ENCODE measurements at places on chromosomes 3 and 15. TPM values are rescaled to one million over a fixed set of nuclear protein-coding genes. Genes with fewer than 3 reads are reported as not detected.

GRCh38 chr3:161051856-161052255 lies 53.3 kb downstream of the B3GALNT1 start:
- H3K4me1 ChIP-seq: no peaks in the 10 kb centered on the region
- H3K27me3 ChIP-seq: no peaks in the 10 kb centered on the region
- DNase-seq: no peak
- H3K36me3 ChIP-seq: no peaks in the 10 kb centered on the region

- no peak for DNase-seq
- H3K27me3 ChIP-seq: no peaks in the 10 kb centered on the region
- no peak overlapping the region for H3K4me3 ChIP-seq
- H3K4me1 ChIP-seq: no peaks in the 10 kb centered on the region
- H3K36me3 ChIP-seq: no peaks in the 10 kb centered on the region
These were observed 272.2 kb upstream of the CHRNA7 start for GRCh38 chr15:31758126-31758525.

DNA sequence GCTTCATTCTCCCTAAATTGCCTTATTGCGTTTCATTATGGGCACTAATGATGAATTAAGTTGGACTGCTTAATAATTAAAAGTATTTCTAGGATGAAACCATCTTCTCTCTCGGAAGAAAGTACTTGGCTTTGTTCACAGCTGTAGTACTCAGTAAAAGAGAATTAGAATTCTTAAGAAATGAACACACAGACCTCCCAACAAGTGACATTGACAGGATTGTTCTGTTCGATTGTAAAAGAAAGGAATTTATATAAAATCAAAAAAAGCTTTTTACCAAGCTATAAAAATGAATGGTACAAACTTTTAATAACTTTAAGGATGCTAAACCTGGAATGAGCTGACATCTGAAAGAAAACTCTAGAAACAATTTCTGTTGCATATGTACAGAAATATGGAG lies 416.4 kb upstream of the THRB start:
- no peaks in the 10 kb centered on the region for H3K4me1 ChIP-seq
- no peak overlapping the region for H3K4me3 ChIP-seq
- no peaks in the 10 kb centered on the region for H3K36me3 ChIP-seq
- H3K27me3 ChIP-seq: no peaks in the 10 kb centered on the region
- DNase-seq: no peak

GRCh38 chr3:55902221-55902900 lies 415.3 kb upstream of the WNT5A start:
- no peaks in the 10 kb centered on the region for H3K36me3 ChIP-seq
- no peaks in the 10 kb centered on the region for H3K4me1 ChIP-seq
- no peak for DNase-seq
- no peaks in the 10 kb centered on the region for H3K27me3 ChIP-seq
- no peak overlapping the region for H3K27ac ChIP-seq
- H3K4me3 ChIP-seq: no peak overlapping the region

GRCh38 chr15:52308446-52309153 lies 13.0 kb upstream of the MYO5C start:
- peaks cover 16% of the 10 kb centered on the region for H3K36me3 ChIP-seq
- H3K27ac ChIP-seq: no peak overlapping the region
- H3K27me3 ChIP-seq: no peaks in the 10 kb centered on the region
- no peak for DNase-seq
- H3K4me3 ChIP-seq: no peak overlapping the region
- H3K4me1 ChIP-seq: peaks cover 3% of the 10 kb centered on the region

GRCh38 chr3:157700405-157700804 lies 197.2 kb upstream of the VEPH1 start:
- H3K4me3 ChIP-seq: no peak overlapping the region
- no peaks in the 10 kb centered on the region for H3K36me3 ChIP-seq
- H3K27me3 ChIP-seq: no peaks in the 10 kb centered on the region
- no peaks in the 10 kb centered on the region for H3K4me1 ChIP-seq

DNA sequence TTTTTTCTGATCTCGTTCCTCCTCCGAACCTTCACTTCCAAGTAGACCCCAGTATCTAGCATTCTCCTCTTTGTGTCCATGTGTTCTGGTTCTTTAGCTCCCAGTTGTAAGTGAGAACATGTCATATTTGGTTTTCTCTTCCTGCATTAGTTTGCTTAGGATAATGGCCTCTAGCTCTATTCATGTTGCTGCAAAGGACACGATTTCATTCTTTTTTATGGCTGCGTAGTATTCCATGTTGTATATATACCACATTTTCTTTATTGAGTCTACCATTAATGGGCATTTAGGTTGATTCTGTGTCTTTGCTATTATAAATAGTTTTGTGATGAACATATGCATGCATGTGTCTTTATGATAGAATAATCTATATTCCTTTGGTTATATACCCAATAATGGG lies 30.2 kb upstream of the MME start:
- no peaks in the 10 kb centered on the region for H3K36me3 ChIP-seq
- H3K27ac ChIP-seq: no peak overlapping the region
- no peak overlapping the region for H3K4me3 ChIP-seq
- no peaks in the 10 kb centered on the region for H3K27me3 ChIP-seq
- H3K4me1 ChIP-seq: no peaks in the 10 kb centered on the region

RNU5B-1 gene
- polyA plus RNA-seq: not detected

KIF23 gene
- 28.2 TPM for polyA plus RNA-seq

TTLL13 gene
- 0.07 TPM for polyA plus RNA-seq

ROPN1 gene
- polyA plus RNA-seq: 0.35 TPM

B3GALNT1 gene
- polyA plus RNA-seq: 3.6 TPM

SLC2A2 gene
- polyA plus RNA-seq: not detected

SH2D7 gene
- polyA plus RNA-seq: not detected

BSN gene
- polyA plus RNA-seq: under 0.01 TPM
